ENCODE measurements at places on chromosomes 2 and 18. TPM values are rescaled to one million over a fixed set of nuclear protein-coding genes. Genes with fewer than 3 reads are reported as not detected.
A peak's percentile ranks its signal among the peaks of the same experiment; 100 is the strongest.

Gene CPO
- 1.2 TPM for total RNA-seq

GRCh38 chr18:37309059-37309458 is 256.5 kb downstream of the CELF4 start:
- DNase-seq = no peak

DNA sequence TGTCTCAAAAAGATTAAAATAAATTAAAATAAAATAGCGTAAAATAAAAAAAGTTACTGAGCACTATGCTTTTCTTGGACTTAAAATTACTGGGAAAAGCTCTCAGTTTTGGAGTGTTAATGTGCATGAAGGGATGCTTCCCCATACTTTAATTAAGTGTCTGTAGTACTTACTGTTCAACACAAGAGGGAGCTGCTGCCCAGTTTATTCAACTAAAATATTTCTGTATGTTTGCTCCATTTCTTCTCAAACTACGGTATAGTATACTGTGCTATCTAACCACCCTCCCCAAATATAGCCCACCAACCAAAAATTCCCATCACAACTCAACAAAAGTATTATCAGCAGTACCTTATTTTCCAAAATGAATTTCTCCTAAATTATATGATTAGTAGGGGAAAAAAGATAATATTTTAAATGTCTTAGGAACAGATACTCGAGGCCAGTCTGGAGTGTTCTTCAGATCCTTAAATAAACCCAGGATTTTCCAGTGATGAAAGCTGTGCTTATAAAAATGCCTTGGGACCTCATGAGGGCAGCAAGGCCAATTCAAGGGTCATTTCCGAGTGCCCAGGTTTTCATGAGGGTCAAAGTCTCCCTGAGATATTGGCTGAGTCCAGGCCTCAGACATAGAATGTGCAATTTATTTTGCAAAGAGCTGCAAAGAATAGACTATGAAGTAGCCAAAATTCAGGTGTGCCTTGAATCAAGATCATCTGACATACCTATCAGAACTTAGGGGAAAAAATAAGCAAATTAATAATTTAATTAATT is 64.1 kb downstream of the CHRNA1 start:
- DNase-seq = peak; percentile 21

DNA sequence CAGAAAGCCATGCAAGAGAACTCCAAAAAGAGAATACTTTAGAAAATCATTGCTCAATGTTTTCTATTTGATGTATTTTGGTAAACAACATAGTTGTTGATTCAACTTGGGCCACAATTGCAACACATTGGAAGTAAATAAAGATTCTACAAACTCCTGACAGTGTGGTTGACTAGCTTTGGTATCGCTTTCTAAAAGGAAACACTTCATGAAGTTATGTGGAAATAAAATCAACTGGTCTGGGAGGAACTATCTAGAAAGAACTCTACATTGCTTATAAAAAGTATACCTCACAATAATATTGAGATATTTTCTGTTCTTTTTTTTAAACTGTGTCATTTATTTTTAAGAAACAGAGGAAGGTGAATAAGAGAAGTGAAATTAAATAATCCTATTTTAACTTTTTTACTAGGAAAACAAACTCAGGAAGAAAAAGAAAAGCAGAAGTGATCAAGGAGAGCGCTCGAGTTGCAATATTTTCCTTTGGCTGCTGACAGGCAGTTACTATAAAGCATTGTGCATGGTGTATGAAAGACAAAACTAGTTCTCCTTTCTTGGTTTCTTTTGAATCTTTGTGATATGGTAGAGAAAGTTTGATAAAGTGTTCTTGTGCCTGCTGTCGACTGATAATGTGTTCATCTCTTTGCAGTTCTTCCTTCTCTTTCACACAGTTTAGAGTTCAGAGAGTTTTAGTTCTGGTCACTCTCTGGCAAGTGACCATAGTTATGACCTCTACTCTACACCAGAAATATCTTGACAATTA is 3.0 kb downstream of the DHRS9 start:
- DNase-seq = no peak

DNA sequence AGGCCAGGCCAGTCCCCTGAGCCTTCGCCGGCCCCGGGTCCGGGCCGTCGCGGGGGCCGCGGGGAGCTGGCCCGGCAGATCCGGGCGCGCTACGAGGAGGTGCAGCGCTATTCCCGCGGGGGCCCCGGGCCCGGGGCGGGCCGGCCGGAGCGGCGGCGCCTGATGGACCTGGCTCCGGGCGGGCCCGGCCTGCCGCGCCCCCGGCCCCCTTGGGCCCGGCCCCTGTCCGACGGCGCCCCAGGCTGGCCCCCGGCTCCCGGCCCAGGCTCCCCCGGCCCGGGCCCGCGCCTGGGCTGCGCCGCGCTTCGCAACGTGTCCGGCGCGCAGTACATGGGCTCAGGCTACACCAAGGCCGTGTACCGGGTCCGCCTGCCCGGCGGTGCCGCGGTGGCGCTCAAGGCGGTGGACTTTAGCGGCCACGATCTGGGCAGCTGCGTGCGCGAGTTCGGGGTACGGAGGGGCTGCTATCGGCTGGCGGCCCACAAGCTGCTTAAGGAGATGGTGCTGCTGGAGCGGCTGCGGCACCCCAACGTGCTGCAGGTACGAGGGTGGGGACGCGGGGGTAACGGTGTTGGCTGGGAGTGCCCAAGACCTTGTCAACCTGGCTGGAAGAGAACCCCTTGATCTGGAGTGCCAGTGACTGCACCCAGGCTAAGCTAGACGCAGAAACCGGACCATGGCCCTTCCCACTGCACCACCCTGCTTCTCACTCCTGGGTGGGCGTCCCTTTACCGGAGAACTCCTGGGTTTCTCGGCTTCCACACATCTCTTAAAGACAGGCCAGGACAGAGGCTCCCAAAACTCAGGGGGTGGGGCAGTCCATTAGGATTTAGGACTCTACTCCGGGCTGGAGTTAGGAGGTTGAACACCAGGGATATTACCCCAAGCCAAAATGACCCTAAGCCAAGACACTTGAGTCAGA is 739 bp downstream of the PKDCC start:
- DNase-seq = no peak

Measured in Caki2 (cell line).